ENCODE measurements at places on chromosomes 11 and 22.

DNA sequence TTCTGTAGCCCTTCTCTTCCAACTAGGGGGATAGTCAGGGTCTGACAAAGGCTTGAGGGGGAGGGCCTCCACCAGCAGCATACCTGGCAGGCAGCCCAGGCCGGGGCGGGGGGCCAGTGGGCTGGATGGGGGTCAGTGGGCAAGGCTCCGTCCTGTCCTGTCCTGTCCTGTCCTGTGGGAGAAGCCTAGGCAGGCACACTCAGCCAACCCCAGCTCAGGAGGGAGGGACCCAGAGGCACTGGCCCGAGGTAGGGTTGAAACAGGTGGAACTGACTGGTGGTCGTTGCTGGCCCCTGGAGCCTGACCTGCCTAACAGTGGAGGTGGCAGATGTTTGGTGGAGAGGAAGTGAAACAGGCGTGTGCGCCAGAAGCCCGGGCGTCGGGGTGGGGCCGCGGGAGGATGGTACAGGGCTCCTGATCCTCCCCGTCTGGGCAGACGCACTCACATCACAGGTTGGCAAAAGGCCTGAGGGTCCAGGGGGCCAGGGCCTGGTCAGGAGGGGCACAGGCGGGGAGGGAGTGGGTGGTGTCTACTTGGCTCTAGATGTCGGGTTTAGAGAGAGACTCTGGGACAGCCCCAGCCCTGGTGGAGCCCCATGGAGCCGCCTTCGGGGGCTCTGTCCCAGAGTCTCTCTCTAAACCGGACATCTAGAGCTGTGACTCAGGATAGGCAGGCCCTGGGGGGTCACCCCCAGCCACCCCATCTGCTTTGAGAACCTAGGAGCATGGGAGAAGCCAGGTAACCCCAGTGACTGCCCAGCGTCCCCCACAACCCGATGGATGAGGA, 32.5 kb upstream of the GRAMD4 start:
- DNase-seq: peak; percentile 54

GRCh38 chr11:69518081-69518950, 36.9 kb downstream of the LINC01488 start:
- DNase-seq: no peak

DNA sequence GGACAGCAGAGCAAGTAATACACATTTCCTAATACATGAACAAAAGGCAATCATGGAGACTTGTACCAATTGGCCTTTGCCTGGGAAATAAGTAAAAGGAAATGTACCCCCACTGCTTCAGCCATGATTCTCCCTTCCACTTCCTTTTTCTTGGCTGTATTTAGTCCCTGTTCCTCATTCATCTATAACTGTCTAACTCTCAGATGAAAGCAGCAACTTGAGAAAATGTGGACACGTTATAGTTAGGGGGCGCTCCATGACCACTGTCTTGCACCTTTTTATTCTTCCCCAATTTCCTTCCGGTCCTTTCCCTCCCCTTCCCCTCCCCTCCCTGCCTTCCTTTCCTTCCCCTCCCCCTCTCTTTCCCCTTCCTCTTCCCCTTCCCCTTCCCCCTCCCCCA, 61.3 kb upstream of the BARX2 start:
- no peak for DNase-seq

- DNase-seq: no peak
These were observed 212.7 kb upstream of the PGR start for GRCh38 chr11:101342307-101342706.

DNA sequence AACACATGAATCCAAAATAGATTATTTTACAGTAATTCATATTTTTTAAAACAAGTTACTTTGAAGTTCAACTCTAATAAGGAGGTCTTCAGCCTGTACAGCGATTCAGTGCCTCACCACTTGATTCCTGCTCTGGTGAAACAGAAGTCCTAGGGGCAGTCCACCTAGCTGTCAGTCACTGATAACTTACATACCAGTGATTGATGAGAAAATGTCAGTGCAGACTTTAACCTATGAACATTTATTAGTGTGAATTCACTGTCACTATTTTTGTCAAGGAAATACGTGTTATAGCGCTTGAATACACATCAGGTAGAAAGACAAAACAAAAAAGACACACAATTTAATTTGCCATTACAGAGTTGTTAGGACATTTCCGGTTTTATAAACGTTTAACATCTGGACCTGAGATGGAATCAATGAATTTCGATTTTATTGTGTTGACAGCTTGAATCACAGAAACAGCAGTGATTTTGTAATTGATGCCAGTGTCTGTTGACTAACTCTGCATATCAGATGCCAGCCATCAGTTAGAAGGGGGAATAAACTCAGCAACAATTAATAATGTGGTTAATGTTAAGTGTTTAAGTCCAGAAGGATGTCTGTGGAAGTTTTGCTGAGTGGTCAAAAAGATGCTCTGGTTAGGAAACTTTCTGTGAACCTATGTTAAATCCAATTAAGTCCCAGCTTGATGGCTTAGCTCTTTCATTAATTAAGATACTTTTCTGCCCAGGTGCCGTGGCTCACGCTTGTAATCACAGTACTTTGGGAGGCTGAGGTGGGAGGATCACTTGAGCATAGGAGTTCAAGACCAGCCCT, 34.5 kb downstream of the ELF5 start:
- no peak for DNase-seq

Data from activated CD4-positive, alpha-beta T cell treated with anti-CD3 and anti-CD28 coated beads for 36 hours (primary cell).